ENCODE measurements at places on chromosomes 12 and 14.

DNA sequence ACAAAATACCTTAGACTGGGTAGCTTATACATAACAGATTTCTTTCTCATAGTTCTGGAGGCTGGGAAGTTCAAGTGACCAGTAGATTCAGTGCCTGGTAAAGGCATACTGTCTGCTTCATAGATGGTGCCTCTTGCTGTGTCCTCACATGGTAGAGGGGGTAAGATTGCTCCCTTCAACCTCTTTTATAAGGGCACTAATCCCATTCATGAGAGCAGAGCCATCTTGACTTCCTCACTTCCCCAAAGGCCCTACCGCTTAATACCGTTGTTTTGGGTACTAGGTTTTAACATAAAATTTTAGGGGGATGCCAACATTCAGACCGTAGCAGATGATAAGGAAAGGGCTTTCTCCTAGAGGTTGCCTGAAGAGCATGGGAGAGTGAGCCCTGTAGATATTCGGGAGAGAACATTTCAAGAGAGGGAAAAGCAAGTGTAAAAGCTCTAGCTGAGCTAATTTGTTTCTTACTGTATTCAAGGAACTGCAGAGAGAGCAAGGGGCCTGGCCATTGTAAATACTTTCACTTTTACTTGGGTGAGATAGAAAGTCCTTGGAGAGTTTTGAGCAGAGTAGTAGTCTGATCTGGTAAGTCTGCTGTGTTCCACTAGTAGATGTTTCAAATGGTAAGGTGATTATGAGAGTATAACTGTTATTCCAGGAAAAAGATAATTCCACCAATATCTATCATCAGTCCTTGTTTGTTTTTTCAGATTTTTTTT lies 27.3 kb downstream of the FRS2 start:
- DNase-seq, result no peak

DNA sequence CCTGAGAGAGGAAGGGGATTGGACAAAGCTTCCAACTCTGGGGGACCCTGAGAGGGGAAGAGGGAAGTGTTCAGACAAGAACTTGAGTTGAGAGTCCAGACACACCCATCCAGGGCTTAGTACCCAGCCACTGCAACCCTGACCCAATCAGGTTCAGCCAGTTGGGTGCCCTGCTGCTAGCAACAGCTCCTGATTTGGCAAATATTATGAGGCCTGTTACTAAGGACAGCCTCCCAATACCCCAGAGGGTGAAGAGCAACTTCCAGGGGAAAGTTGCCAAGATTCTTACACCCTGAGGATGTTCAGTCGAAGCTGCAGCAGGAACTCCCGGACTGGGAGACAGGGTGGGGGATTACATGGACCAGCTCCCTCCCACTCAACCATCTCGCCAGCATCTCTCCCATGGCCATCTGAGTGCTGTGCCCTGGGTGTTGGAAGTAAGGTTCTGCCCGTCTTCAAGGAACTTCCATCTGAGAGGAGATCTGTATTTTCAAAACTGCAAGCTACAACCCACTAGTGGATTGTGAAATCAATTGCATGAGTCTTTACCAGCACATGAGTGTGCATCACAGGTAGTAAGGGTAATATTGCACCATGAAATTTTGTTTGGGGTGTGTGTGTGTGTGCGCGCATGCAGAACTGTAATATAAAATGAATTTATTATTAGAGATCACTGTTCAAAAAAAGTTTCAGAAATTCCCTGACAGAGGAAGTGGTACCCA lies 11.5 kb upstream of the KRT78 start:
- peak; percentile 44 for DNase-seq

GRCh38 chr14:52090936-52091335 lies 22.1 kb upstream of the NID2 start:
- no peak for DNase-seq

DNA sequence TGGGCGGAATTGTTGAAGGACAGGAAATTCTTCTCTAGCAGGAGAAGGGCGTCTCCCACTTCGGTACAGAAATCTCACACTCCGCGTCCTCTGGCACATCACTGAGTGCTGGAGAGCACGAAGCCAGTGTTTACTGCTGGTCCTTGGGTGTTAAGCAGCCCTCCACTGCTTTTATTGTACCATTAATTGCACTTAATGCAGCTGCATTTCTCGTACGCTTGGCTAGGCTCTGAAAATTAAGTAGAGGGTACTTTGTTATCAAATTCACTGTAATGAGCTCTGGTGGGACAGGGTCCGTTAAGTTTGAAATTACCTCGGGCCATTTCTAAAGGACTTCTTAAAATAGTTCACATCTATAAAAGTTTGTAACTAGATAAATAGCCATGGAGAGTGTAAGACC lies 411.2 kb downstream of the NPAS3 start:
- DNase-seq, result no peak

DNA sequence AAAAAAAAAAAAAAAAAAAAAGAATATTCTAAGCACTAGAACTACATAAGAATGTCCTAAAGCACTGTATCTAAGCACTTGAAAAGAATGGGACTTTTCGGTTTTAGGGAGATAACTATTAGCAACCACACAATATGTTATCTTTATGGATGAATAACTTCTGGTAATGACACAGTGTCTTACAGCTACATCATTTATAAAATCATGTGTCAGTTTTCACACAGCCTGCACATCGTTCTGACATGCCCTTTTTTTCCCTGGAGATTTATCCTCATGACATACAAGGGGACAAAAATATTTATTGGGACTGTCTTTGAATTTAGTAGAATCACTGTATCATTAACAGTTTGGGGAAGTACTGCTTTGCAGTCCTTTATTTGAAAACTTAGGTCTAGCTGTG lies 17.3 kb downstream of the TMEM19 start:
- DNase-seq, result no peak

DNA sequence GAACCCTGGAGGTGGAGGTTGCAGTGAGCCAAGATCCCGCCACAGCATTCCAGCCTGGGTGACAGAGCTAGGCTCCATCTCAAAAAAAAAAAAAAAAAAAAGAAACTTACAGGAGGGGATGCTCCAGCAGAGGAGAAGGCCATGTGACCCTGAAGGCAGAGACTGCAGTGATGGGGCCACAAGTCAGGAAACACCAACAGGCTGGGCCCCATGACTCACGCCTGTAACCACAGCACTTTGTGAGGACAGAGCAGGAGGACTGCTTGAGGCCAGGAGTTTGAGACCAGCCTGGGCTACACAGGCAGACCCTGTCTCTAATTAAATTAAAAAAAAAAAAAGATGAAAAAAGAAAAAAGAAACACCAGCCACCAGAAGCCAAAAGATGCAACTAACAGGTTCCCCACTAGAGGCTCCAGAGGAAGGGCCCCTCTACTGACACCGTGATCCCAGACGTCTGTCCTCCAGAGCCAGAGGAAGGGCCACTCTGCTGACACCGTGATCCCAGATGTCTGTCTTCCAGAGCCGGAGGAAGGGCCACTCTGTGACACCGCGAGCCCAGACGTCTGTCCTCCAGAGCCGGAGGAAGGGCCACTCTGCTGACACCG lies 9.1 kb upstream of the GLT1D1 start:
- DNase-seq, result peak; percentile 62

DNA sequence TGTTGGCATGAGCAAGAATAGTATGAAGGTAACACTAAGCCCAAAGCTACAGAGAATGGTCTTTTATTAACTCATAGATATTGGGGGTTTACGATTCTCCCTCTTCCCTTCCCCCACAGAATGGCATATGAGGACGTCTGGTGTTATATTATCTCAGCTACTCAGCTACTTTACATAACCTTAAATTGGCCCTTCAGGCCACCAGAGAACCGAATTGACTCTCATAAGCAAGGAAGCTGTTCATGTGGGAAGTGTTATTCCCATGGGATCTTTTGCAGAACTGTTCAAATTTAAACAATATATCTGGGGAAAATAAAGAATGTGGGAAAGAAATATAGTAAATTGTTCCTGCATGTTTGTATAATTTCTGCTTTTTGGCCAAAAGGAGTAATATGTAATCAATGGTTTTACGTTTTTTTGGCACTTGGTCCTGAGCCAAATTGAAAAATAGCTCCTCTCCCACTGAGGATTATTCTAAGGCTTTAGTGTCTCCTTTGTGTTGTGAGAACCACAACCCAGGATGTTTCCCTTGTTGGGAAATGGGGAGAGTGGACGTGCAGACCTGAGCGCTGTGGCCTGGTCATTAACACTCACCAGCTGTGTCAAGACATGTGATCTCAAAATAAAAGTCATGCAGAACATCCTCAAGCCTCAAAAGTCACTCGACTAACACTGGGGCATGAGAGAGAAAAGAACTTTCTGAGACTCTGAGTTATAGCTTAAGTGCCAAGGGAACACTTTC lies 31.8 kb upstream of the CMAS start:
- DNase-seq, result no peak

DNA sequence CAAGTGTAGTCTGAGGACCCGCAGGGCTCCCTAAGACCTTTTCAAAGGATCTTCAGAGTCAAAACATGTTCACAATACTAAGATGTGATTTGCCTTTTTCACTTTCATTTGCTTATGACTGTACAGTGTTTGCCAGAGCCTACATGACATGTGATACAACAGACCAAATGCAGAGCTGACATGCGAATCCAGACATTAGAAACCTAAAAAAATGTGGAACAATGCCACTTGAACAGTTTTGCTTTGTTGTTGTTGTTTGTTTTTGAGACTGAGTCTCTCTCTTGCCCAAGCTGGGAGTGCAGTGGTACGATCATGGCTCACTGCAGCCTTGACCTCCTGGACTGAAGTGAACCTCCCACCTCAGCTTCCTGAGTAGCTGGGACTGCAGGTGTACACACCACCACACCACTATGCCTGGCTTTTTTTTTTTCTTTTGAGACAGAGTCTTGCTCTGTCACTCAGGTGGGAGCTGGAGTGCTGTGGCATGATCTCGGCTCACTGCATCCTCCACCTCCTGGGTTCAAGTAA lies 5.3 kb upstream of the RAB35 start:
- DNase-seq, result no peak

DNA sequence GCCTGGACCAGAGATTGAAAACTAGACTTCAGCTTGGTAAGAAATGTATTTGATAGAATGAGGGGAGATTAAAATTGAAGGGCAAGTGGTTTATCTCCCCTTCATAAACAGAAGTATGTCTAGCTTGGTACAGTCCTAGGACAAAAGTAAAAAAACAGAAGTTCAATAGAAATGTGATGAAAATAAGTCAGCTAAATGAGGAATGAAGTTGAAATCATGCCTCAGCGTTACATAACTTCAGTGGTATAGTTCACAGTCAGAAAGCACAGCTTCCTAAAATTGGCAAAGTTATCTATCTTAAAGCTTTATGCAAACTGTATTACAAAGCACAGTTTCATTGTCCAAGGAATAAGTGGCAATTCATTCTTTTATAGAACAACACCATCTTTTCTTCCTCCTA lies 90.2 kb upstream of the SYT10 start:
- no peak for DNase-seq

- no peak for DNase-seq
These were observed 54.4 kb upstream of the BTG1 start for GRCh38 chr12:92199819-92200576.

DNA sequence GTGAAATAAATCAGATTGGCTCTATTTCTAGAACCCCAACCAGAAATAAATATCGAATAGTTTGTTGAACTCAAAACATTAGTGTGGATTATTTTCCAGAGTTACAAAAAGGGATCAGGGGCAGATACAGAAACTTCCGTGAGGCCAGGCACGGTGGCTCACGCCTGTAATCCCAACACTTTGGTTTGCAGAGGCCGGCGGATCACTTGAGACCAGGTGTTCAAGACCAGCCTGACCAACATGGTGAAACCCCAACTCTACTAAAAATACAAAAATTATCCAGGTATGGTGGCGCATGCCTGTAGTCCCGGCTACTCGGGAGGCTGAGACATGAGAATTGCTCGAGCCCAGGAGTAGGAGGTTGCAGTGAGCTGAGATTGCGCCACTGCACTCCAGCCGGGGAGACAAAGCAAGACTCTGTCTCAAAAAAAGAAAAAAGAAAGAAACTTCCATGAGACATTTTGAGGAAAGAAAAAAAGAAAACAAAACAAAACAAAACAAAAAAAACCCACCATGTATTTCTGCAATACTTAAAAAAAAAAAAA lies 2.1 kb downstream of the FBXO21 start:
- no peak for DNase-seq

DNA sequence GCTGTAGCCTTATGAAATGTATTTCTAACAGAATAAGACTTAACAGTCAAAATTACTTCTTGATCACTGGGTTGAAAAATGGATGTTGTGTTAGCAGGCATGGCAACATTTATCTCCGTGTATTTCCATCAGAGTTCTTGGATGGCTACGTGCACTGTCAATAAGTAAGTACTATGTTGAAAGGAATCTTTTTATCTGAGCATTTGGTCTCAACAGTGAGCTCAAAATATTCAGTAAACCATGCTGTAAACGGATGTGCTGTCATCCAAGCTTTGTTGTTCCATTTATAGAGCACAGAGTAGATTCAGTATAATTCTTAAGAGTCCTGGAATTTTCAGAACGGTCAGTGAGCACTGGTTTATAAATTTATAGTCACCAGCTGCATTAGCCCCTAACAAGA lies 15.5 kb downstream of the SCAF11 start:
- DNase-seq, result no peak

DNA sequence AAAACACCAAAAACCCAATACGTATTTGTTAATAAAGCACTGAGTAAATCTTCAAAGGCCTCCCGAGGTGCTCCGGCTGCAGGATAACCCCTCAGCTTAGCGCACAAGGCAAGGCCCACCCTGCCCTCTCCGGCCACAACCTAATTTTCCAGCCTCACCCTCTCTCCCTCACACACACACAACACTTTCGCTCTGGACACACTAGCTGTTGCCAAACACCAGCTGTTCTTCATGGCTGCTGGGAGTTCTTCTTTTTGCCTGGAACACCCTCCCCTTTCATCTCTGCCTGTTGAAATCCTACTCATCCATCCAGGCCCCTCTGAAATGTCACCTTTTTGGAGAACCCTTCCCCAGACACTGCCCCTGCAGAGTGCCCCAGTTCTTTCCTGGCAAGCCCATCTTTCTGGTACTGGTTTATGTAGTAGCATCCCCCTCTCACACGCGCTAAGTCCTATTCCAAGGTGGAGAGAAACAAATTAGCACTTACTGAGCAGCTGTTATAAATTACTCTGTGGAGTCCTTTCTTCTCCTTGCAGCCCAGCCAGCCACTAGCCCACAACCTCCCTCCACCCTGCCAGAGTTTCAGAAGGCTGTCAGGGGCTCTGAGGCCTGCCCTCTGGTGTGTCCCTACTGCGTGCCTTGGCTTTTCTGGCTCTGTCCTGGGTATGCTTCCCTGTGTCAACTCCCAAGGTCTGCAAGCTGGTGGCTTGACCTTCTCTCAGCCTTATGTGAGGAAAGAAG lies 805 bp upstream of the CRACR2A start:
- no peak for DNase-seq

DNA sequence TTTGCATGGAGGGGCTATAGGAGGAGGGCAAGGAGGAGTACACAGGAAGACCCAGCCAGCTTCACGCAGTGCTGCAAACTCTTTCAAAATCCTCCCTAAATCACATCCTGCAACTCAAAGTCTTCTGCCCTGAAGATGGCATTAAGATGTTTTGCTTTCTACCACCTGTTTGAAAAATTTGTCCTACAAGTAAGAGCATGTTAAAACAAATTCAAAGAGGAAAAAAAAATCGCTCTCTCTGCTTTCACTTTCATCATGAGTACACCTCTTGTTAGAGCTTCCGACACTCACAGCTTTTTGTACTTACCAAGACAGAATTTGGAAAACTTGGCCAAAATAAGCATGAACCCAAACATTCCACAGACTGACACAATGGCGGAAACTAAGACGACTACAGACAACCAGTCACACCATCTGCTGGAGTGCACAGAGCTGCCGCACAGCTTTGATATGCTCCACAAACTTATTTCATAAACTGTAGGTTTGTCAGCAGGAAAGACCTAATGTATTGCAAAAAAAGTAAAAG lies 21.3 kb downstream of the GCH1 start:
- DNase-seq, result peak; percentile 56
